ENCODE measurements at places on chromosomes 2 and 18.

DNA sequence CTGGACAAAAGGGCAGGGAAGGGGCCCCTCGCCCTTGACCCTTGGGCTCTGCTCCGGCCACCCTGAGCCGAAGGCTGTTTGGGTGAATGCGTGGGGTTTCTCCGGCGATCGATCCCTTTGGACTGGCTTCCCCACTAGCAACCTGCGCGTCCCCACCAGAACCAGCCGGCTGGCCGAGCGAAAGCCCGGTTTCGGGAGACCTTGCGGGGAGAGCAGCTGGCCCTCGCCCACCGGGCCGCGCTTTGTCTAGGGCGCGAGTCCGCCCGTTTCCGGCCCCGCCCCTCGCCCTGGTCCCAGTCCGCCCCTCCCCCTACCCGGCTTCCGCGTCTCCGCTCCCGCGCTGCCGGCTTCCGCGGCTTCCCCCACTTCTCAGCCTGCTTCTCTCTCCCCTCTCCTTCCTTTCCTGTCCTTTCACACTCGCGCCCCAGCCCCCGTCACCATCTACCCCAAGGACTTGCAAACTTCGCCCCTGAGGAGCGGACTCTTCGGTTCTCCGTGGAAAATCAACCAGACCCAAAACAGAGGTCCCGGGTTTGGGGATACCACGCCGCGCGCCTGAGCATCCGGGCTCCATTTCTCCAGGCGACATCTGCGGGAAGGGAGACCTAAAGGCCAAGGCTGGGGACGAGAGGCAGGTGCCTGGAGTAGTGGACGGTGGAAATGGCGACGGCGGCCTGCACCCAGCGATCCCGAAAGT is 48.0 kb upstream of the ATP6V1B1 start:
- DNase-seq, result peak; percentile 64

DNA sequence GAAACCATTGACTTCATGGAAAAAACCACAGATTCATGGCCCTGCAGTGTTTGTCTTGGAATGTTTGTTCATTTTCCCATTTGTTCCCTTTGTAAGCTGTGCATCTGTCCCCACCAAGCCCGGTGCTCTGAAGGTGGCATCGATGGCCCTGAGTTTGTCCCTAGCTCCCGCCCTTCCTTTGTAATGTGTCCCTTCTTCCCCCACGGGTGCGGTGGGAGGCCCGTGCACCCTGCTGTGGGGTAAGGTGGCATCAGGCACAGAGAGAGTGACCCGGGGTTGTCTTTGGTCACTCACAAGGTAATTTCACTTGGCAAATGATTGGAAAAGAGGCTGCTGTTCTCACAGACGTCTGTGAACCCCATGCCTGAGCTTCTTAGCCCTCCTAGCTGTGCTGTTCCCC is 28.7 kb downstream of the KLHL29 start:
- DNase-seq, result no peak

- DNase-seq, result no peak
Measured at GRCh38 chr18:62107881-62108280, 79.0 kb downstream of the PIGN start.

DNA sequence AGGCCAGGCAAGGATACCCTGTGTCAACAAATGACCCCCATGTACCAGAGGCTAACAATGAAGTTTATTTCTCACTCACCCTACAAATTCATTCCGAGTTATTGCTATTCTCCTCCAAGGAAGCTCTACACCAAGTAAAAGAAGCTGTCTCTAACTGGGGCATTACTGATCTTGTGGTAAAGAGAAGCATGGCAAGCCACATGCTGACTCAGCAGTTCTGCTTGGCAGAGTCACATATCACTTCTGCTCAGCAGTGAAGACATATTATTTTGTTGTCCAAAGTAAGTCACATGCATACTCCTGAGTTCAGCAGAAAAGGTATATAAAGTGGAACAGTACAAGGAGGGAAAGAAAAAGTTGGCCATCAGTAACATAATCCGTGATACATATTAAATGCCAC is 315.8 kb downstream of the GULP1 start:
- DNase-seq, result no peak

DNA sequence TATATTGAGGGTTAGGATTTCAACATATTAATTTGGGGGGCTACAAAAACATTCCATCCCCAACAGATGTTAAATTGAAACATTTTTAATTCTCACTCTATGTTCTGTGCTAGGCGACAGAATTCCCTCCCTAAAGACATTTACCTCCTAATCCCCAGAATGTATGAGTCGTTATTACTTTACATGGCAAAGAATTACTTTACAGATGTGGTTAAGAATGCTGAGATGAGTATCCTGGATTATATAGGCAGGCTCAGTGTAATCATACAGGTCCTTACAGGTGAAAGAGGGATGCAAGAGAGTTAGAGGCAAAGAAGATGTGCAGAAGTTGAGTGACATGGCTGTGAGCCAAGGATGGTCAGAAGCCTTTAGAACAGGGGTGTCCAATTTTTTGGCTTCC is 974.1 kb upstream of the ACVR2A start:
- DNase-seq, result no peak

GRCh38 chr2:104976603-104977120 is 61.2 kb upstream of the MRPS9 start:
- DNase-seq, result peak; percentile 44

GRCh38 chr2:187495324-187495723 is 47.3 kb upstream of the CALCRL start:
- no peak for DNase-seq

- no peak for DNase-seq
Measured at GRCh38 chr18:41992066-41992465, 37.0 kb downstream of the PIK3C3 start.

GRCh38 chr2:212548455-212548819 is 9.8 kb upstream of the ERBB4 start:
- DNase-seq, result no peak

- peak; percentile 47 for DNase-seq
Measured at GRCh38 chr2:86396291-86396785, 44.8 kb upstream of the KDM3A start.

DNA sequence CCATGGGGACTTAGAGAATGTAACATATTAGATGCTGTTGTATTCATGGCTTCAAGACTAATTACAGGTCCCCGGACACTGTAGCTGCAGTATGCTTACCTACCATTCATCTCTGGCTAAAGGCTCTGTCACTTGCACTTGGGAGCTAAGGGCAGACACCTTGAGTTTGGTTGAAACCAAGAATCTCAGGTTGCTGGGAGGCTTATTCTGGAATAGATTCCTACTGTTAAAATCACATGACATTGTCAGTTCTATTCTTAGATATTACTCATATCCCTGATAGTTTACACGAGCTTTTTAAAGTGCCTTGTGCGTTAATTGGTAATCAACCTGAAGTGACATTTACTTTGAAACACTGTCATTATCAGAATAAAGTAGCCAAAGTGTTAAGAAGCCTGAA is 73.0 kb upstream of the EPB41L5 start:
- no peak for DNase-seq

DNA sequence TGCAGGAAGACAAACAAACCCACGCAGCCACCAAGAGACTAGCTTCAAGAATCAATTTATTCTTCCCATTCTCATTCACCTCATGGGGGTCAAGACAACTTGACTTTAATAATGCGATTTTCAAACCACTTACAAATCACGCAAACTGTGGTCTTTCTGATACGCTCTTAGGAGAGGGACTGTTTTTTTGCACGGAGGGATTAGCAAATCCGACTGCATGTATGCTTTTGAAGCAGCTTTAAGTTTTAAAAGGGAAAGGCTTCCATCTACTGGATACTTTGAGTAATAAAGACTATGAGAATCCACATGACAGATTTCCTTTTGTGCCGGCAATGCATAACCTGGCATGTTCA is 322.9 kb upstream of the KCNJ3 start:
- DNase-seq, result peak; percentile 3

- DNase-seq, result no peak
Measured at GRCh38 chr2:234595829-234596228, 98.9 kb upstream of the ARL4C start.

Data from suppressor macrophage (primary cell).